ENCODE measurements at places on chromosomes 7 and 10. TPM values are rescaled to one million over a fixed set of nuclear protein-coding genes. Genes with fewer than 3 reads are reported as not detected.

The OR2A5 gene
- total RNA-seq: not detected

The FAM25G gene
- not detected for total RNA-seq

GRCh38 chr10:94858005-94858404, 80.5 kb upstream of the CYP2C9 start:
- H3K36me3 ChIP-seq: no peaks in the 10 kb centered on the region
- no peak overlapping the region for H3K4me3 ChIP-seq
- H3K27ac ChIP-seq: no peak overlapping the region
- no peak for DNase-seq

DNA sequence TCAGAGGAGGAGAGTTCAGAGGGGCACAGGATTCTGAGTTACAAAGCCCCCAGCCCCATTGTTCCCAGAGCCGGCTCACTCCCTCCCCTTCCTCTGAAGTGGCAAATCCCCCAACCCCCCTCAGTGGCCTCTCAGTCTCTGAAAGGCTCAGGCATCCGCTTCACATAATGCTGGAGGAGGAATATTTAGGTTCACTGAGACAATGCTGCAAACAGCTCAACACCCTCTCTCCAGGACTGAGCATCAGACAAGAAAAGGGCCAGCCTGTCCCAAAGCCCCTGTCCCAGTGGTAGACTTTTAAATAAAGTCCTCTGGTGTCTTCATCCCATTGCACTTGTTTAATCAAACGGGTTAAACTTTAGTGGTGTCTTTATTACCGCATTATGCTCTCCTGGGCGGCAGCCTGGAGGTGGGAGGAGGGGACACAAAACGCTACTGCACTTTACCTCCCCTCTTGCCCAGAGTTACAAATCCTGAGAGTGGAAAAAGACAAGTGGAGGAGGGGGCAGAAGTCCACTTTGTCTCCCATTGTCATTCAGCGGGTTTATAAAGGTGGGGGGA, 257.9 kb downstream of the FGFR2 start:
- H3K36me3 ChIP-seq: no peaks in the 10 kb centered on the region
- no peak overlapping the region for H3K4me3 ChIP-seq
- no peaks in the 10 kb centered on the region for H3K27me3 ChIP-seq

- no peak overlapping the region for H3K4me3 ChIP-seq
- H3K4me1 ChIP-seq: no peaks in the 10 kb centered on the region
- no peak for DNase-seq
These were observed 158.2 kb downstream of the SRPK2 start for GRCh38 chr7:105230486-105230885.

GRCh38 chr7:84390845-84391244, 196.3 kb upstream of the SEMA3A start:
- H3K4me1 ChIP-seq: no peaks in the 10 kb centered on the region
- no peak overlapping the region for H3K4me3 ChIP-seq
- H3K36me3 ChIP-seq: no peaks in the 10 kb centered on the region
- no peak overlapping the region for H3K27ac ChIP-seq
- H3K27me3 ChIP-seq: no peaks in the 10 kb centered on the region

GRCh38 chr7:158037211-158037610, 550.4 kb downstream of the PTPRN2 start:
- H3K4me3 ChIP-seq: no peak overlapping the region
- DNase-seq: no peak
- no peaks in the 10 kb centered on the region for H3K36me3 ChIP-seq
- no peak overlapping the region for H3K27ac ChIP-seq
- H3K27me3 ChIP-seq: no peaks in the 10 kb centered on the region

DNA sequence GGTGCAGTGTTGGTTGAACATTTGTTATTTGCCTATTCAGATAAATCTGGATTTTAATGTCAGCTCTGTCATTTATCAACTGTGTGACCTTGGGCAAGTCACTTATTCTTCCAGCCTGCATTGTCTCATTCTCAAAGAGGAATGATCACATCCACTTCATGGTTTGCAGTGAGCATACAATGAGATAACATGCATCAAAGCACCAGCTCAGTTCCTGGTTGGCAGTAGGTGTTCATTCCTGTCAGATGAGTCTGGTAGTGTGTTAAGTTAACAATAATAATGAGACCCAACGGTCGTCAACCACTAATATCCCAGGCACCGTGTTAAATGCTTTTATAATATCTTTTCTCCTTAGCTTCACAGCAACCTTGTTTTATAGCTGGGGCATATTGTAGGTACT, 137.3 kb downstream of the SORCS3 start:
- no peaks in the 10 kb centered on the region for H3K27me3 ChIP-seq
- DNase-seq: no peak
- H3K4me1 ChIP-seq: no peaks in the 10 kb centered on the region
- no peaks in the 10 kb centered on the region for H3K36me3 ChIP-seq
- H3K4me3 ChIP-seq: no peak overlapping the region
- no peak overlapping the region for H3K27ac ChIP-seq

DNA sequence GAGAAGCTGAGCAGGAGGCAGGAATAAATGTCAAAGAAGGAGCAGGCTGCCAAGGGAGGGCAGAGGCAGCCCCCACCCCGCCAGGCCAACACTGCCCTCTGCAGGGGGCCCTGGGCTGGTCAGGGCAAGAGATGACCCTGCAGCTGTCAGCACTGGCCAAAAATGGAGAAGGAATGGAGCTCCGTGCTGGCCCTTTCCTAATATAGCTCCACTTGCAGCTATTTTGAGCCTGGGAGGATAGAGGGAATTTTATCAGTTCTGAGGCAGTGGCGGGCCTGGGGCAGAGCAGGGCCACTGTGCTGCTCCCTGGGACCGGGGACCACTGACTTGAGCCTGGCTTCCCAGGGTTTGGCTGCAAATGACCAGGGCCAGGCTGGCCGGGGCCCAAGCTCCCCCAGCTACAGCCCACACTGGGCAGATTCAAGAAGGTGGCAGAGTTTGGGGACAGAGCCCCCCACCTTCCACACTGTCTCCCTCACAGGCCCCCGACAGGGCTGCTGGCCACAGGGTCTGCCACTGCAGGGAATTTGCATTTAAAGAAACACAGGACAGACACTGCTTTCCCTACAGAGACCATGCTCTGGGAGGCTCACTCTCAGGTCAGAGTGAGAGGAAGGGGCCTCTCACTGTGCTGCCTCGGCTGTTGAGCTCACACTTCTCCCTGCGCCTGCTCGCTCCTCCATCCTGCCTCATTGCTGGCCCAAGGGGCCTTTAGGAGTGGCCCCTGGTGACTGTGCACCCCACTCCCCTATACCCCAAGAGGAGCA, 16.2 kb downstream of the LDB3 start:
- no peaks in the 10 kb centered on the region for H3K27me3 ChIP-seq
- no peak overlapping the region for H3K4me3 ChIP-seq
- no peak for DNase-seq
- H3K36me3 ChIP-seq: no peaks in the 10 kb centered on the region
- H3K27ac ChIP-seq: no peak overlapping the region

- no peaks in the 10 kb centered on the region for H3K36me3 ChIP-seq
- H3K27me3 ChIP-seq: no peaks in the 10 kb centered on the region
- DNase-seq: no peak
- H3K4me1 ChIP-seq: no peaks in the 10 kb centered on the region
- H3K4me3 ChIP-seq: no peak overlapping the region
- H3K27ac ChIP-seq: no peak overlapping the region
These were observed 3.7 kb upstream of the FZD9 start for GRCh38 chr7:73429622-73430505.

DNA sequence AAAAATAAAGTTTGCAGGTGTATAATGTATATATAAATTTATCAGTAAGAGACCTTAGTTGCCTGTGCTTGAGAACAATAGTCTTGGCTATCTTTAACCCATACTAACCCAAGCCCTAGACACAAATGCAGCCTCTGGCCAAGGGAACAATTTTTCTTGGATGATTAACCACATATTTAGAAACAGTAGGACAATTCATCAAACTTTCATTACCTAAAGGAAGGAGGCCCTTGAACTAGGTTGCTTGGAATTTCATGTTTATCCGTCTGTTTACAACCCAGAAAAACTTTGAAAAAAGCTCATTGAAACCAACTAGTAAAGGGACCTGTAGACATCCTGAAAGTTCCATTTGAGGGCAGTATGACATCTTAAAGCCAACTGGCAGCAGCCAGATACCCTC, 8.9 kb upstream of the ERLIN1 start:
- H3K4me3 ChIP-seq: no peak overlapping the region
- H3K36me3 ChIP-seq: peaks cover 77% of the 10 kb centered on the region
- DNase-seq: no peak
- H3K4me1 ChIP-seq: peaks cover 6% of the 10 kb centered on the region

DNA sequence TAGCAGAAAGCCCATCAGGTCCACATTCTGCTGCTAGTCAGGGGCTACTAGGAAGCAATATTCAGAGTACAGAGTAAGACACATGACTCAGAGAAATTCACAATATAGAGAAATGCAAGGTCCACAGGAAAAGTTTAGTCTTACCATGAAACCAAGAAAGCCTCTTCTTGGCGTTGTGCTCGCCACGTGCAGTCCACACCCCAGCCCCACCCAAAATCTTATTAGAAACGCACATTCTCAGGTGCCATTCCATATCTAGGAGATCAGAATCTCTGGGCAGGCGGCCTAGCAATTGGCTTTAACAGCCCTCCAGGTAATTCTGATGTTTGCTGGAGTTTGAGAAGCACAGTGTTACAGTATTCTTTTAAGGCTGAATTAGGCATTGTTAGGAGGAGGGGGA, 15.8 kb upstream of the SAR1A start:
- no peak overlapping the region for H3K4me3 ChIP-seq
- H3K27ac ChIP-seq: no peak overlapping the region
- DNase-seq: no peak
- no peaks in the 10 kb centered on the region for H3K27me3 ChIP-seq
- H3K4me1 ChIP-seq: peaks cover 6% of the 10 kb centered on the region

DNA sequence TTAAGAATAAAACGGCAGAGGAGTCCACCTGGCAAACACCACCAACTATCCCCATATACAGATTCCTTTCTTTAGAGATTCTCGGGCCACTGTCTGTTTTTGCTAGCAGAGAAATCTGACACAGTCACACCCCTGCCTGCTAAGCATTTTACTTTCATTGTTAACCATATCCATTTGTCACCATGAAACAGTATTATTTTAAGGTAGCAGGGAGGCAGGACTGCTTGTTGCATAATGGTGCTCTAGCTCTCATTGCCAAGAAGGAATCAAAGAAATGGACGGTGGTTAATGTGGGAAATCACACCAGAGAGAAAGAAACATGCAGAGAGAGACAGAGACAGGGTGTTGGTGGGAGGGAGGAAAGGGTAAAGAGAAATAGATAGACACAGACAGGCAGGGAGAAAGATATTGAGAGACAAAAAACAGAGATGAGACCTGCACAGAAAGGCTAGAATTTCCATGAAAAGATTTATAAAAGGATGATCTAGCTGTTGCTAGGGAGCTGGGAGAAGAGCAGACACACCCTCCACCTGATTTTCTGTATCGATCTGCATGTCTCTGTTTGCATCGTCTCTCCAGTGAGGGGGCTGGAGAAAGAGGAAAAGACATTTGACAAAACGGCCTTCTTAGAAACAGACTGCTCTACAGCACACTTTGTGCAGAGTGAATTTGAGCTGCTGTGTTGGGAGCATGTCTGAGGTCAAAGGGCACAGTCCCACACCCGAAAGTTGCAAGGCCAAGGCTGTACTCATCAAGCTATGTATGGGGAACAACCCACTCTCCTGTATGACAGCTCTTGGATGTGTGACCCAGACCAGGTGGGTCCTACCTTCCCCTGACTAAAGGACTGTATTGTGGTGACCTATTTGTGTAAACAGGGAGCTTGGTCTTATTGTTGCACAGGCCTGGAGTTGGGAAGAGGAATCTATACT, 303.1 kb downstream of the FZD1 start:
- H3K36me3 ChIP-seq: no peaks in the 10 kb centered on the region
- H3K4me1 ChIP-seq: no peaks in the 10 kb centered on the region
- H3K4me3 ChIP-seq: no peak overlapping the region
- H3K27ac ChIP-seq: no peak overlapping the region
- H3K27me3 ChIP-seq: no peaks in the 10 kb centered on the region

- no peaks in the 10 kb centered on the region for H3K36me3 ChIP-seq
- no peaks in the 10 kb centered on the region for H3K27me3 ChIP-seq
- H3K27ac ChIP-seq: no peak overlapping the region
- DNase-seq: no peak
- H3K4me3 ChIP-seq: no peak overlapping the region
These were observed 538.7 kb downstream of the TFEC start for GRCh38 chr7:115491744-115492380.
